ENCODE measurements at places on chromosomes 13 and 19.

GRCh38 chr19:970695-971094 lies 13.4 kb upstream of the WDR18 start:
- DNase-seq: no peak

DNA sequence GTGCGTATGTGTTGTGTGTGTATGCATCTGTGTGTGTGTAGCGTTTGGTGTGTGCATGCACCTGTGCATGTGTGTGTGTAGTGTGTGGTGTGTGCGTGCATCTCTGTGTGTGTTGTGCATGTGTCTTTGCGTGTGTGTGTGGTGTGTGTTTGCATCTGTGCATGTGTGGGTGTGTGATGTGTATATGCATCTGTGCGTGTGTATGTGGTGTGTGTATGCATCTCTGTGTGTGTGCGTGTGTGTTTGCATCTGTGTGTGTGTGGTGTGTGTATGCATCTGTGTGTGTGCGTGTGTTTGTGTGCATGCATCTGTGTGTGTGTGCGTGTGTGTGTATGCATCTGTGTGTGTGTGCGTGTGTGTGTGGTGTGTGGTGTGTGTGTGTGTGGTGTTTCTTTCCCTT lies 20.6 kb downstream of the CELF5 start:
- no peak for DNase-seq

- no peak for DNase-seq
Observed at GRCh38 chr13:82898586-82898985, 983.7 kb downstream of the SLITRK1 start.

DNA sequence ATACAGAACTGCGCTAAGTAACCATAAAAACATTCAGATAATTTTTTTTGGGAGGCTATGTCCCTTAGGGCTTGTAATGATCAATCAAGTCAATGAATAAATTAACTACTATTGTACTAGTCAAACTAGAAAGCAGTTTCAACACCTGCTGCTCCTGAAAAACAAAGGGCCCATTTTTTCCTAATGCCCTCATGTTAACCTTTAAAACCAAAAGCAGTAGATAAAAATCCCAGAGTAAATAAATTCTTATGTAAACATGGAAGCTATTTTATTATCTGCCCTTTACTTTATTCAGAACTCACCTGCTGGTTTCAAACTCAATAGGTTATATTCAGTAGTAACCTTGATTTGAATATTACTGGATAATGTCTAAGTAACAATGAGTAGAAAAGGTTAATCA lies 159.5 kb upstream of the STARD13 start:
- no peak for DNase-seq

DNA sequence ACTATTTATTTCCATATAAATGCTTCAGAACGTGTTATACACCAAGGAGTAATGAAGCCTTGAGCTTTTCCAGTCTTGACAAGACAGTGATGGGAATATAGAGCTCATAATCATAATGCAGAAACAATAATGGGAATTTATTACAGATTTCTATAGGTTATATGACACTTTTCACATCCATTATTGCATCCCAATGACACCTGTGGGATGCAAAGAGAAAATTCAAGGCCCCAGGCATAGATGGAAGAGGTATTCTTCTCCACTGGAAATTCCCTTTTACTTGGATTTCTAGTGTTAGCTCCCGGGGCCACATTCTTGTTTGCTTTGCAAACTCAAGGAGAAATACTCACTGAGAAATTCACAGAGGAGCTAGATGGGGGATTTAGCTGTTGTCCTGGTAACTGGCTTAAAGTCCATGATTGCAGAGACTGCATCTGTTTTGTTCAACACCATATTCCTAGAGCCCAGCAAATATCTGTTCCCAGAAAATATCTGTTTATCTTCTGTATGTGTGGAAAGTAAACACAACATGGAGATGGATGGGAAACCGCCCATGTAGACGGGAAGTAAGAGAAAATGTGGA lies 30.6 kb upstream of the TNFSF11 start:
- no peak for DNase-seq

- DNase-seq: no peak
Observed at GRCh38 chr19:14439014-14439413, 5.9 kb downstream of the PKN1 start.
